ENCODE measurements at places on chromosomes 13 and 19.

- DNase-seq, result no peak
Measured at GRCh38 chr13:90502153-90502552, 845.3 kb upstream of the MIR17HG start.

- no peak for DNase-seq
Measured at GRCh38 chr13:77235456-77236022, 91.4 kb downstream of the MYCBP2 start.

DNA sequence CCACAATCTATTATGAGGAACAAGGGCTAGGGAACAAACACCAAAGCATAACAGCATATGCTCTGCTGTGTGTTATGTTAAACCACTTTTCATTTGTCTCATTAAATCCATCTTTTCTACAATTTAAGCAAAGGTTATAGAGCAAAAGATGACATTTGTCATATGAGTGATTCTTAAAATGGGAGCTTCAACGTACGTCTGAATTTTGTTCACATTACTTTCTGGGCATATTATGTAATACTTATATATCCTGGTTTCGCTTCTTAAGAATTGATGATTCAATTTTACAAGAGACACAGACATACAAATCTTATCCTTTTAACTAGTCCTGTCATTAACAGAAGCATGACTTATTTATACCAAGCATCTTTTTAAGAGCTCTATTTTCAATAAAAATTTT, 3.3 kb upstream of the TPP2 start:
- DNase-seq, result no peak

- no peak for DNase-seq
Measured at GRCh38 chr13:51291341-51291740, 48.1 kb upstream of the SERPINE3 start.
